ENCODE measurements at places on chromosomes 12 and 14.
A peak's percentile ranks its signal among the peaks of the same experiment; 100 is the strongest.

GRCh38 chr12:19194963-19195362 lies 65.4 kb downstream of the PLEKHA5 start:
- DNase-seq = no peak

DNA sequence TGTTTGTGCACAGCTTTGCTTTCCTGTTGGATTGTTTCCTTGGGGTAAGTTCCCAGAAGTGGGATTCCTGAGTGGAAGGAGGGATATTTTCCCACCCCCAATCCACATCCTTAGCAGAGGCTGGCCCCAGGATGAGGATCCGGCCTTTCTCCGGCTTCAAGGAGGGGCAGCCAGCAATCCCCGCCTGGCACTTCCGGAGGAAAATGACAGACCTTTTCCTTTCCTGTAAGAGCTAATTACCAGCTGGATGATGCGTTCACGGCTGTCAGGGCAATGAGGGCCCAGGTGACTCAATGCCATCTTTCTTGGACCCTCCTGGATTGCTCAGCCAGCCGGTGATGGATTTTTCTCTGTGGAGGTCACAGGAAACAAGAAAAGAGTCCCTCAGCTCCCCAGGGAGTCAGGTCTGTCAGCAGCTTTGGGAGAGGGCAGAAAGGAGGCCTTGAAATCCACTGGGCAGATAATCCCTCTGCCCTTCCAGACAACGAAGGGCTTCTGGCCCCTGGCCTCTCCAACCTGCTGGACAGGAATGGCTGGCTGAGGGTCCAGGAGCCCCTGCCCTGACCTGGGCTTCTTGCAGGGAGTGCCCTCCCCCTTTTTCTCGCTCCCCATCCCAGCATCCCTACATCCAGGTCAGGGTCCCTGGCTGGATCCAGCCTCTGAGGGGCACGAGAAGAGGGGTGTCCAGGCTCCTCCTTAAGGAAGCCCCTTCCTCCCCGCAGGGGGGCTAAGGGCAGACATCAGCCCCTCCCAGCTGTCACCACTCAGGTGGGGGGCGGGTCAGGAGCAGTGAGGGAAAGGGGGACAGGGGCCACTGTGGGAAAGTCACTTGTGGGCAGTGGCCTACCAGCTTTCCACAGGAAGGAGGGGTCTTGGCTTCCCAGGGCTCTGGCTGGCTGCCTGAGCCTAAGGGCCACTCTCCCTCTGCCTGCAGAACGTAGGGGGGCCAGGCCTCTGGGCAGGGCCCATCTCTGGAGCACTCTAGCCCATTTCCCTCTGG lies 16.1 kb upstream of the CCDC85C start:
- DNase-seq = no peak

GRCh38 chr12:76020731-76021672 lies 10.6 kb downstream of the PHLDA1 start:
- peak; percentile 83 for DNase-seq

- DNase-seq = no peak
These were observed 3.3 kb downstream of the SLC39A9 start for GRCh38 chr14:69401841-69402240.

- no peak for DNase-seq
These were observed 45.0 kb downstream of the ZC3H14 start for GRCh38 chr14:88607829-88608228.

DNA sequence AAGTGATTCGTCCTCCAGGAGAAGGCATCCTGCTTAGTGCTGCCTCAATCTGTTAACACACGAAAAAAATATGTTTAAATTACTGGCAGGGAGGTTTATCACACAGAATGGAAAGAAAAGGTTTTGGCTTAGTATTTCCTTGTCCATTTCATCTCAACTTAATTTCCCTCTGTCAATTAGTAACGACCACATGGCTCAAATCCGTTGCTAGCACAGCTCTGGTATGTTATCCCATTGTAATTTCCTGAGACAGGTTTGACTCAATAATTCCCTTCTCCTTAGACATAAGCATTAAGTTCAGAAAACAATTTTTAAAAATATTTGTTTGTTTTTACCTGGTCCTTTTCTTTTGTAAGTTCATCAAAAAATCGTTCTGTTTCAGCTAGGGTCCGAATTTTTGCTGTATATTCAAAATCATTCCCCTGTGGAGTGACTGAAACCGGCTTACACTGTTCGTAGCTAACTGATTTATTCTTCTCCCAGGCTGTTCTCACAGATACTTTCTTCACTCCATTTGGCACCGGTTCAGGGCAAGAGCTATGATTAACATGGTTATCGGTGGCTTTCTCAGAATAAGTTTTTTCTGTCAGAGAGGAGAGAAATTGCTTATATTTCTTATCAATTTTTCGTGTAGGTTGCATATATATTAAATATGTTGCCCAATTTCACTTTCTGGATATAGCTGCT lies 10.1 kb upstream of the PITPNM2 start:
- DNase-seq = no peak

DNA sequence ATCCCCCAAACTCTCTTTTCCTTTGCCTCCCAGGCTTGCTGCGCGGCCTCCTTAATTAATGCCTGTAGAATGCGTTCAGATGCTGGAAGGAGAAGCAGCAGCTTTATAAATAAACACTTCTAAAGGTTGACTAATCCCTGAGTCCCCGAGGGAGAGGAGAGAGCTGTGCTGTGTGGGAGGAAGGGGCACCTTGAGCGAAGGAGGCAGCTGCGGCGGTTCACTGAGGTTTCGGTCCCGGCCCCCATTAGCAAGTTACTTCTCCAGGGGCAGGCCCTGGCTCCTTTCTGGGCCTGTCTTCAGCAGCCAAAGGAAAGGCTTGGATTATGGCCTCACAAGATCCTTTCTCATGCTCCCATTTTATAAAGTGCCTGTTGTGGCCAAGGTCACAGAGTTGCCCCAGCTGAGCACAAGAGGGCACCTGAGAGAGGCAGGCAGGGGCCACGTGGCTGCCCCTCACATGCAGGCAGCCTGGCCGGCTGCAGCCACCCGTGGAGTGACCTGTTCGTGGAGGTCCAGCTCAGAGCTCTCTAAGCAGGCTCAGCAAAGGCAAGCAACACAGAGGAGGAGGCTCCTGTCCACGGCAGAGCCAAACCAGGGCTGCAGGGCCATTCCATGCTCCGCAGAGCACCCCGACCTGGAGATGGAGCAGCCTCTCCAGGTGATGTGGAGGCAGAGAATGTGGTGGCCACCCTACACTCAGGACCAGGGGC lies 15.0 kb upstream of the CACNA2D4 start:
- no peak for DNase-seq

DNA sequence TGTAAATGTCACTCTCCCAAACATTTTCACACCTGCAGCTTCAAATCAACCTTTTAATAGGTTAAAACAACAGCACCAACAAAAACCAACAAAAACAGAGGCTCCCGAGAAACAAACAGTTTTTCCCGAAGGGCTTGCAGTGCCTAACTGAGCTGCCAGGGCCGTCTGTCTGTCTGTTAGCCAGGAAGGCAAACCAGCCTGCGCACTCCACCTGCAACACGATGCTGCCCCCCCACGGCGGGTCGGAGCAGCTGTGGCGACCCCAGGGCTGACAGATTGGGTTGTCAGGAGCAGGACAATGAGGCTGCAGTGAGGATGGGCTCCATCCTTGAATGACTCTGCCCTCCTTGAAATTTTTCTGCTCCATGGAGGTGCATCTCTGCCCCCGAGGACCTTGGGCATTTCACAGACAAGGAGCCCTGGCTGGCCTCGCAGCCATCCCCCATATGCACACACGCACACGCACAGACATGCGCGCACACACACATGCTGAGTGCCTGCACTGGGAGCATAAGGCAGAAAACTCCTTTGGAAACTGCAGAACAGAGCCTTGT lies 2.6 kb downstream of the RTL1 start:
- no peak for DNase-seq

- DNase-seq = no peak
These were observed 65.4 kb downstream of the RBM19 start for GRCh38 chr12:113900716-113901115.

- no peak for DNase-seq
These were observed 28.4 kb downstream of the STK38L start for GRCh38 chr12:27272373-27273028.
